HepG2 (cell line): ENCODE measurements at places on chromosomes 1 and 21.

GRCh38 chr1:232511172-232511571, 118.8 kb downstream of the SIPA1L2 start:
- H3K4me3 ChIP-seq, result no peak overlapping the region
- H3K27ac ChIP-seq, result no peak overlapping the region
- H3K27me3 ChIP-seq, result peaks cover 7% of the 10 kb centered on the region; the same call in 1 of the 3 replicates
- H3K4me1 ChIP-seq, result no peaks in the 10 kb centered on the region

DNA sequence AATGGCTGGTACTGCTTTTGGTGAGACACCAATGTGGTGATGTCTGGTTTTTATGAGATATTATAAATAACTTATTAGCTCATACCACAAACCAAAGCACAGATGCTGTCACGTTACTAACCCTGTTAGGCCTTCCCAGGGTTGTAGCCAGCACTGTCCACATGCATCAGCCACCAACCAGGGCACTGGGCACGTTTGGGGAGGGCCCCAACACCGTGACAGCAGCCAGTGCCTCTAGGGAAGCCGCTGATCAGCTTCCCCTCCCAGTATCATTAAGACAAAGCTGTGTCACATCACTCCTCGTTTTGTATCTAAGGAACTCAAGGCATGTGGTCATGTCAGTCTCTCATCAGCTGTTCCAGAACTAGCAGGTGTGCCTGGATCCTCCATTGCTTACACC, 13.9 kb downstream of the URB1 start:
- no peaks in the 10 kb centered on the region for H3K4me1 ChIP-seq
- no peak for DNase-seq

DNA sequence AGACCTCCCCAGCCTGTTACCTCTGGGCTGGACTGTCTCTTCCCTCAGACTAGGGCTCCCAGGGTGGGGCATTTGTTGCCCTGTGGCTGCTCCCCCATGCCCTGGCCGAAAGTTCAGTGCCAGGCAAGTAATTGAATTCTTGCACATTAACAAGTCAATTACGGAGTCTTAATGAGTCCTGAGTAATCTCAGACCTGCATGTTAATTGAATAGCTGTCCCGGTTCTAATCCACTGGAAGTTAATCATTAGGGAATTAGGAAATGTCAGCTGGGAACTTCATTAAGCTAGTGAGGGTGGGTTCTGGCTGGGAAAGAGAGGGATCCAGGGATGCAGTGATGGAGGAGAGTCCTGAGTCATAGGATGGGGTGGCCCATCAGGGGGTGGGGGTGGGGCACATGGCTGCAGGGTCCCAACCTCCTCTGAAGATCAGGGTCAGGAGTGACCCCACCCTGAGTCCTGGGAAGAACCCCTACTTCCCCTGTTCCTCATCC, 47.1 kb upstream of the CSF3R start:
- peaks cover 20% of the 10 kb centered on the region; the same call in 1 of the 3 replicates for H3K27me3 ChIP-seq
- H3K4me3 ChIP-seq, result no peak overlapping the region
- no peaks in the 10 kb centered on the region for H3K4me1 ChIP-seq
- no peaks in the 10 kb centered on the region for H3K36me3 ChIP-seq
- no peak overlapping the region for H3K27ac ChIP-seq
- no peak for DNase-seq

DNA sequence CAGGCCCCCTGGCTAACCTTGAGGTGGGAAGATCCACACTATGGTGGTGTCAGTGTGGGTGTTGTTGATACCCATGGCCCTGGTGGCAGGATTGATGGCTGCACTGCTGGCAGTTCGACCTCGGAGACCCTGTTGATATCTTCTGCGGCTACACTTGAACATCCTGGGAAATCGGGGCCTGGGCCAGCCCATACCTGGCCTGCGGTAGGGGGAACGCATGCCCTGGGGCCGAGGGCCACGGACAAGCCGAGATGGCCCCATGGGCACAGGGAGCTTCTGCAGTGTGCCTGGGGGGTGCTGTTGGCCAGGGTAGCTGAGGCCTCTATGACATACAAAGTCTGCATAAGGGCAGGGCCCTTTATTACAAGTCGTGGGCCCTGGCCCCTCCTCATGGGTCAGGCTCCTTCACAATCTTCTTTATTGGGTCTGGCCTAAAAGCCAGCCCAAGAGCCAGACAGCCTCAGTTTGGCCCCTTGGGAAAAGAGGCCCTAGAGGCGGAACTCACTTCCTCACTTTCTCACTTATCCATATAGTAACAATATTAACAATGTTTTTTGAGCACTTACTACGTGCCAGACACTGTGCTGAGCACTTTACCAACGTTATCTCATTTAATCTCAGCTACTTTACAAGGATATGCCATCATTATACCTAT, at the start of gene P3R3URF:
TSS of gene P3R3URF (minus strand) at position 278 of the 655 bp plus-strand sequence. CDS start at position 261, 17 bp downstream.
- no peak within 1 kb of the TSS for H3K4me3 ChIP-seq
- H3K4me1 ChIP-seq, result peaks cover 48% of the 10 kb centered on the region
- H3K36me3 ChIP-seq, result no peaks in the 10 kb centered on the region
- no peak within 1 kb of the TSS for H3K27ac ChIP-seq
- H3K27me3 ChIP-seq, result no peaks in the 10 kb centered on the region; the same call in 1 of the 2 replicates

GRCh38 chr1:159889202-159889601, 10.8 kb downstream of the CFAP45 start:
- DNase-seq, result no peak
- no peak overlapping the region for H3K4me3 ChIP-seq
- H3K27me3 ChIP-seq, result peaks cover 1% of the 10 kb centered on the region; the same call in 1 of the 2 replicates

DNA sequence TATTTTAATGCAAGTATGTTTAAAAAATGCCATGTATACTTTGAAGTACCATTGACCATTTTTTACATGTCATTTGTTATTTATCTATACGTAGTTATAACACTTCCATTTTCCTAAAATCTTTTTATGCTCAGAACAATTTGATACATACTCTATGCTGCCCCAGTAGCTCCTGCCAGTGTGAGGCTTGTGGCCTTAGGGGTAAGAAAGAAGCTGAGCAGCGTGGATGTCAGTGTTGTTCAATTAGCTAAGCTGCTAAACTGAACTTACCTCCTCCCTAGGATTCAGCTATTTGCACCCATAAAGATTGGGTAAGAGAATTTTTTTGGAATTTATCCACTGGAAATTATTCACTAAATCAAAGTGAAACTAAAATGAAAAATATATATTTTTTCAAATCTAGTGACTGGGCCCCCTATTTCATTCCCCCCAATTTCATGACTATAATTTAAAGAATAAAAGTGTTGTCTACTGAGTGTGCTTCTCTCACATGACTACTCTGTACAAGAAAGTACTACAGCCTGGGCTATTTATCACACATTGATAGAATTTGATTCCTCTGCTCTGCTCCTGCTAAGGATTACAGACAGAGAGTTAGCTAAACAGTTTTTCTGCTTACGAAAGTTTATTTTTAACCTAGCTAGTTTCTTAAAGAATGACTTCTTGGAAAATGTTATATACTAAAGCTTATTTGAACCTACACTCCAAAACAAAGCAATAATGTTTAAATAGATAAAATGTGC, 1030.3 kb upstream of the ADGRL4 start:
- no peaks in the 10 kb centered on the region for H3K4me1 ChIP-seq
- H3K4me3 ChIP-seq, result no peak overlapping the region
- H3K27ac ChIP-seq, result no peak overlapping the region
- DNase-seq, result no peak
